Hematopoietic multipotent progenitor cell treated with erythropoietin and hydrocortisone succinate and interleukin-3 and kit ligand, for 15 days (in vitro differentiated cells): ENCODE measurements at places on chromosomes 3 and 15.
A peak's percentile ranks its signal among the peaks of the same experiment; 100 is the strongest.

DNA sequence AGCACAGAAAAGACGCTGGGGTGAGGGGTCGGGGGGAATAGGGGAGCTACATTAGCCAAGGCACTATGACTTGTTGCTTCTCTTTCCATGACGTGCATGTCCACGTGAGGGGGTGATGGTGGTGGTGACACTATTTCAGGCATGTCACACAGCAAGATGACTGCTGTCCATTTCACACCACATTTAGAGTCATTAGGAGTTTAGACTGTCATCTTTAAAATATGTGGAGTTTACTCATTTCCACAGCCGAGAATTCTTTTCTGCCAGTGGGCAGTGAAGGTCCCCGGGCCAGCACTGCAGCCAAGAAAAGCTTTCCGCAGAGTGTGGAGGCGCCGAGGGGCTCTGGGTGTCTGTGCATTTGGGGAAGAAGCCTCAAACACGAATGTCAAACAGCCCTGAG is 954 bp upstream of the DGKG start:
- DNase-seq, result no peak

GRCh38 chr15:89192766-89193165 is 28.6 kb downstream of the RLBP1 start:
- DNase-seq, result no peak

- DNase-seq, result no peak
These were observed 18.0 kb upstream of the HTR3E start for GRCh38 chr3:184078851-184079250.

DNA sequence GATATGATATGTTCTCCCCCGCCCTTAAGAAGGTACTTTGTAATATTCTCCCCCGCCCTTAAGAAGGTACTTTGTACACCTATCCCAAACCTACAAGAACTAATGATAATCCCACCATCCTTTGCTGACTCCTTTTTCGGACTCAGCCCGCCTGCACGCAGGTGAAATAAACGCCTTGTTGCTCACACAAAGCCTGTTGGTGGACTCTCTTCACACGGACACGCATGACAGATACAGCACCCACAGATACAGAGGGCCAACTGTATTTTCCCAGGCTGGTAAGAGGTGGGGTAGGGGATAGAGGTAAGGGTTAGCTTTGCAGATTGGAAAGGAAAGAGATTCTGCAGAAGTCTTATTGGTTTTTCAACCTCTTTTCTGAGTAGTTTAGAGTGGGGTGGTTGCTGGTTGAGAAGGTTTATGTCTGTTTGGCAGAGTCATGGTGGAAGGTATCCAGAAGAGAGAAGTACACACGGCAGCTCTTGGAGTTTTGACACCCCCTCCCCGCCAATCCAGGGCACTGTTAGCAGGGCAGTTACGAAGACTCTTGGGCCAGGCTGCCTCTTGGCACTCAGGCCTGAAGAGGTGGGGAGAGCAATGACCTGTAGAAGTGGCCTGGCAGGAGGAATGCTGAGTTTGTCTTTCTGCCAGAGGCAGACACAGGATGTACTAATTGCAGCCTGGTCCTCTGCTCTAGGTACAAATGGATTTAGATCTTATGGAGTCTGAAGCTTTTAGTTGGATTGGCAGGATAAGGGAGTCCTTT is 36.0 kb upstream of the IDH2 start:
- DNase-seq, result no peak

- DNase-seq, result no peak
These were observed 90.3 kb downstream of the FMN1 start for GRCh38 chr15:33104212-33104611.

- no peak for DNase-seq
These were observed 190.3 kb downstream of the SATB1 start for GRCh38 chr3:18234717-18235335.

- no peak for DNase-seq
These were observed 4.0 kb upstream of the SEMA3F start for GRCh38 chr3:50150863-50151686.

- DNase-seq, result no peak
These were observed 95.7 kb downstream of the PPM1L start for GRCh38 chr3:160851629-160852210.

DNA sequence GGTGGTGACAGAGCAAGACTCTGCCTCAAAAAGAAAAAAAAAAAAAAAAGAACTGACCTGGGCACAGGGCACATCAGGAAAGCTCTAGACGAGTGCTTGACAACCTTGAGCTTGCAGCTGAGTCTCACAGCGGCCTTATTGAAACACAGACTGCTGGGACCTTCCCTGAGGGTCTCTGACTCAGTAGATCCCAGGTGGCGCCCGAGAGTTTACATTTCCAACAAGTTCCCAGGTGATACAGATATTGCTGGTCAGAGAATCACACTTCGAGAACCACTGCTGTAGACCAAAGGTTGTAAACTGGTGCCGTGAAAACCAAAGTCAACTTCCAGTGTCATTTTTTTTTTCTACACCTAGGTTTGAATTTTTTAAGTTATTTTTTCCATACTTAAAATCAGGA is 573.2 kb upstream of the MDFIC2 start:
- no peak for DNase-seq

DNA sequence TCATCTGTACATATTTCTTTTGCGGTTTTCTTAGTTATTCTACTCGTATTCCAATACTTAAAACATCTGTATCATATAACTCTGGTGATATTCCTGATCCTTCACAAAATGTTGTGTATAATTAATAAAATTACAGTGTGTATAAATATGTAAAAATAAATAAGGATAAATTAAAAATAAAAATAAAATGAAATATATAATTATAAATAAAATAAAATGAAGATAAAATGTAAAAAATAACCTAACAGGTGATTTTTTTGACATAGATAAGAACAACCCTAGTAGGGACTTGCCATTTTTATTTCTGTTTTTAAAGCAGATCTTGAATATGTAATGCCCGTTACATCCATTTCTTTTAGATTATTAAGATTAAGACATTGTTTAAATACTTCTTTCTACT is 25.6 kb downstream of the IL1RAP start:
- no peak for DNase-seq

DNA sequence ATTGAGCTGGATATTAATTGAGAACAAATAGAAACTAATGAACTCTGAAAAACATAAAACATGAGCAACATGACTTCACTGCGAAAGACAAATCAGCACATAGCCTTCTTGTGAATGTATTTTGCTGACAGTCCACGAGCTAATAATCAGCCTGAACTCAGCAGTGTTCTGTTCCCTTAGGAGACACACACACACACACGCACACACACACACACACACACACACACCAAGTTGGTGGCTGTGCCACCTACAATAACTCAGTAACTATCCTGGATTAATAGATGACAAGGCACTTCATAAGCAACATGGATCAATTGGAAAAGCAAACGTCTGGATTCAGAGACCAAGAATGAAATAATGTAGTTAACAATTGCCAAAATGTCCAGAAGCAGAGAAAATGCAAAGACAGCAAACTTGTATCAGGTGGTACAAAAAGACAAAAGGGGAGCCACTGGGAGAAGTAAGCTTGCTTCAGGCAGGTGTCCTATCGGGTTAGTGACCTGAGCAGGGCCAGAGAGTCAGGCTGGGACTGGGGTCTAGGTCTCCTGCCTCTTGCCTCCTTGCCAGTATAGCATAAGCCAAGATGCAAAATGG is 20.5 kb upstream of the UBE2Q2 start:
- no peak for DNase-seq

GRCh38 chr15:85690561-85691231 is 104.0 kb downstream of the KLHL25 start:
- no peak for DNase-seq

DNA sequence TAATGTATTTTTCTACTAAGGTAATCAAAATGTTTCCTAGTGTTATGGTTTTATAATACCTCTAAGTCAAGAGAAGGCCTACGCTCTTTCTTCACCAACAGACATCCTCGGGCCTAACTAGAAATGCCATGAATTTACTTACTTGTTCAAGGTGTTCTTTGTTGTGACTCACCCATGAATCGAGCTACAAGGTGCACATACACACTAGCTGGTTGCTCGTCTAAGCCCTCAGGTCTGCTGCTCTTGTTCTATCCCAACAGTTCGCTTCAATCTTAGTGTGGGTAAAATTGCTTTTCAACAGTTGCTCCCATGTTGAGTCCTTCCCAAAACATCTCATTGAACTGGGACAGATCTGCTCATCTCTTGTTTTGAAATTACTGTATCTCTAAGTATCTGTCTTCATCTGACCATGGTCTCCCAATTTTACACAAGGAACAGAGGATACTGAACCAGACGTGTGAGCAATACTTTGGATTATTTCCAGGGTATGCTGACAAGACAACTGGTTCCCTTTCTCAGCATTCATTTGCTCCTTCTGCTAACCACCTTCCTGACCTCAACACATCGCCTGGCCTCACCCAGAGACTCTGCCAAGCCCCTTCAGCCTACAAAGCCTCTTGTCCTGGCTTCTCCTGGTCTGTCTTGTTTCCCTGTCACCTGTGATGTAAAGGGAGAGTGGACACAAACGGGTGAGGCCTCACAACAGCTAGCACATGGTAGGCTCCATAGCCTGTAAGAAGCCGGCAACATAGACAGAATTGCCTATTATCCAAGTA is 84.2 kb downstream of the NEDD4 start:
- DNase-seq, result no peak

DNA sequence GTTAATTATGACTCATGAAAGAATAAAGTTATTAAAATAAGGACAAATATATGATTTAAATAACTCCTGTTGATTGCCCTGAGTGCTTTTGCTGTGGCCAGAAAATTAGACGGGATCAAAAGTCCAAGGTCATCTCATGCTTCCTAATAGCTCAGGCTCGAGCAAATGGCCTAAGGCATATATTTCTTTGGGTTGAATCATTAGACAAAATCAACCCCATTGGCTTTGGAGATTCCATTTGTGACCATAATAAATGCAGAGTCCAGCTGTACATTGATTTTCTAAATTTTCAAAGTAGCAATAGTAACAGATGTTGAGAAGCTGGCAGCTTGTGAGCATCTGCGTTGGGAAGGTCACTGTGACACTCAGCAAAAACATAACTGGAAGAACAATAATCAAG is 464.5 kb upstream of the TGFBR2 start:
- DNase-seq, result no peak

DNA sequence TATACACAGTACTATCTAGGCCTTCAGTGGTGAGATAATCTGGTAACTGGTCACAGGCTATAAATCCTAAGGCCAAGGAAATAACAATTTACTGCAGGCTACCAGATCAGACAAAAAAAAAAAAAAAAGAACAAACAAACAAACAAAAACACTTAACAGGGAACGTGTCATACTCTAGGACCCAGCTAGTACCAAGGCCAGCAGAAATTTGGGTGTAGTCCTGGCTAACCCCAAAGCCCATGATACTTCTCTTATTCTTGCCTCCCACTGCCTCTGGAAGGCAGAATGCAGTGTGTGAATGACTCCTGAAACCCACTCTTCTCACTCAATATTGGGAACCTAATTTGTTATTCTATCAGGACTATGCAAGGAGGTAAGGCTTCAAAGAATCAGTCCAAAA is 53.7 kb upstream of the ST3GAL6 start:
- DNase-seq, result no peak

GRCh38 chr3:183582161-183582560 is 26.7 kb upstream of the KLHL6 start:
- no peak for DNase-seq

DNA sequence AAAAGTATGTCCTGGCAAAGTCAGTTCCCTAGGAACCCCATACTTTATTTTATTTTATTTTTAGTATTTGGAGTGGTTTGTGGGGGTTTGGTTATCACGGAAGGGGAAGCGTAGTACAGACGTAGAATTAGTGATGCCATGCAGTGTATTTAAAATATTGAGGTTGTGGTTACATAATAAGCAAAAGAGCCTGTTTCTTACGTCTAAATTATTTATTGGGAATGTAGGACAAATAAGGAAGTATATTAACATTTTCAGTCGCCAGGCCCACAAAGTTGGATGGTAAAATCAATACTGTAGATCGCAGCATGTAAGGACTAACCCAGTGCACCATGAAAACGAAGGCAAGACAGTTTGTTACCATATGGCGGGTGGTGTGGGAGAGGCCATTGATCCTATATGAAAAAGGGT is 558 bp downstream of the DTWD1 start:
- DNase-seq, result peak; percentile 14

GRCh38 chr15:59721411-59721810 is 32.3 kb upstream of the BNIP2 start:
- DNase-seq, result no peak

- DNase-seq, result no peak
These were observed 29.2 kb upstream of the RPL29 start for GRCh38 chr3:52024765-52025452.

DNA sequence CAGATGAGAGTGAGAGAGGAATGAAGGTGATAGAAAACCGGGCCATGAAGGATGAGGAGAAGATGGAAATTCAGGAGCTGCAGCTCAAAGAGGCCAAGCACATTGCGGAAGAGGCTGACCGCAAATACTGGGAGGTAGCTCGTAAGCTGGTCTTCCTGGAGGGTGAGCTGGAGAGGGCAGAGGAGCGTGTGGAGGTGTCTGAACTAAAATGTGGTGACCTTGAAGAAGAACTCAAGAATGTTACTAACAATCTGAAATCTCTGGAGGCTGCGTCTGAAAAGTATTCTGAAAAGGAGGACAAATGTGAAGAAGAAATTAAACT is 88.9 kb downstream of the EOMES start:
- DNase-seq, result no peak

DNA sequence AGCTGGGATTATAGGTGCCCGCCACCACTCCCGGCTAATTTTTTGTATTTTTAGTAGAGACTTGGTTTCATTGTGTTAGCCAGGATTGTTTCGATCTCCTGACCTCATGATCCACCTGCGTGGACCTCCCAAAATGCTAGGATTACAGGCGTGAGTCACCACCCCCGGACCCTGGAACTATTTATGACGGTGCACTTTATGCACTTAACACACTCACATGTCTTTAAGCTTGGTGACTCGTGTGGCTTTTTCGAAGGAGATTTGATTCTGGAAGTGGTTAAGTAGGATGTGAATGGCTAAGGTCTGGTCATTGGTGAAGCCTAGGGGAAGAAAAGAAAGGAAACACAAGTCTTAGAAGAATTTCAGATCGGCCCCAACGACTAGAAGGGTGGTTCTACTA is 20.3 kb downstream of the BBS4 start:
- DNase-seq, result no peak

GRCh38 chr15:70343961-70344621 is 246.4 kb upstream of the TLE3 start:
- no peak for DNase-seq

- no peak for DNase-seq
These were observed 17.6 kb downstream of the BHLHE40 start for GRCh38 chr3:4996771-4997291.

DNA sequence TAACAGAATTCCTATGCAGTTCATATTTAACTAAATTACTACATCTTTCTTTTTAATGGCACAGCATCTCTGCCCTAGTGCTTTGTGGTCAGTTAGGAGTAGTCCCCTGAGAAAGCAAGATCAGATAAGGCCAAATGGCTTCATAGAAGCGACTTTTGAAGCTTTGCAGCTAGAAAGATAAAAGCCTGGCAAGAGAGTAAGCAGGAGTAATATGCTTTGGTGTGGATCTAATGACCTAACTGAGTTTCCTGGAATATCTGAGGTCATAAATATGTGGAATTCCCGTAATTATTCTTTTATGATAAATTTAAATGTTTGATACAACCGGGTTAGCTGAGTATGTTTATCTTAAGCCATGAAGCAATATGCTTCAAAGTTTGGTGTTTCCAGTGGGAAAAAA is 374.9 kb upstream of the LRRC3B start:
- no peak for DNase-seq

- DNase-seq, result no peak
These were observed 10.6 kb downstream of the LRIG1 start for GRCh38 chr3:66490214-66490613.
